ENCODE measurements at places on chromosomes 5 and 9. TPM values are rescaled to one million over a fixed set of nuclear protein-coding genes. Genes with fewer than 3 reads are reported as not detected.

DNA sequence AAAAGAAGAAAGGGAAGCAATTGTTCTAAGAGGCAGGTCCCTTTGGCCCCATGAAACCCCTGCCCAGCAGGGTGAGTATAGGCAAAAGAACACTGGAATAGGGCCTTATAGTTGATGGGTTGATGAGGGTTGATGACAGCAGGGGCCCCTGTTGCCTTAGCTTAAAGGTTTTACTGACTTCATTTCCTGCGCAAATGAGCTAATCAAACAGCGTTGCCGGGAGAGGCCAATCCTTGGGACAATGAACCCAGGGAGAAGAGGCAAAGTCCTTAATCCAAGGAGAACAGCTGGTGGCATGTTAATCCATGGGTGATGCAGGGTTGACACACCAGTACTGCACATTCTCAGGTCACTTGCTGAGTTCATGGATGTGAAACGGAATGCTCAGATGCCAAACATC is 22.0 kb upstream of the EPB41L4B start:
- no peak for DNase-seq

GRCh38 chr5:135439231-135440205 is 7.6 kb downstream of the DCANP1 start:
- DNase-seq = no peak

The NHP2 gene
- 232 TPM for total RNA-seq

DNA sequence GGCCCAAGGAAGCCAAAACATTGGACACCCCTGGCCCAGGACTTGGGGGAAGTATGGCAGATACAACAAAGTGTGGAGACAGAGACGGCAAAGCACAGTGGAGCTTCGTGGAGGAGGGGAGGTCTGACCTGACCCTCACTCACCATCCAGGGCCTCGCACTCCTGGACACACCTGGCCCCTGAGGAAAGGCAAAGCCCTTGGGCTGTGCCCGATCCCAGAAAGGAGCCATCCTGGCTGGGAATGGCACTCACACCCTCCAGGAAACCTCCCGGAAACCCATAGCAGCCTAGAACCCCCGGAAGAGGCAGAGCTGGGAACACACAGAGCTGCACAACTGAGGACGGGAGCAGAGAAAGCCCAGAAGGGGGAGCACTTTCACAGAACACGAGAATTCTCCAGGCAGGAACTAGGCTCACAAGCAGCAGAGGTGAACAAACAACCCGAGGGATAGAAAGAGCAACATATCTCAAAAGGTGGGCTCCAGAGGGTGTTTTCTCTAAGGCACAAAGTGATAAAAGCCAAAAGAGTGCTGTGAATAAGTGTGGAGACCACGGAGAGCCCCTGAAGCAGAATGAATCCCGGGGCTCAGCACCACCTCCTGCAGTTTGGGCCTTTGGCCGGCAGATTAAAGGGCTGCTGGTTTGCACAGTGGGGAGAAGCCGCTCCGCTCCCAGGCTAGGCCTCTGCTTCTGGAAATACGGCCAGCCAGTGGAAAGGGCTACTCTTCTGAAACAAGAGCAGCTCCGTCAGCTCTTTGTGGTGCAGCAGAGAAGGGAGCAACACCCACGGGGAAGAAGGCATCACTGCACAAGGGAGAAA is 108.2 kb downstream of the UBE2R2 start:
- peak; percentile 68 for DNase-seq

DNA sequence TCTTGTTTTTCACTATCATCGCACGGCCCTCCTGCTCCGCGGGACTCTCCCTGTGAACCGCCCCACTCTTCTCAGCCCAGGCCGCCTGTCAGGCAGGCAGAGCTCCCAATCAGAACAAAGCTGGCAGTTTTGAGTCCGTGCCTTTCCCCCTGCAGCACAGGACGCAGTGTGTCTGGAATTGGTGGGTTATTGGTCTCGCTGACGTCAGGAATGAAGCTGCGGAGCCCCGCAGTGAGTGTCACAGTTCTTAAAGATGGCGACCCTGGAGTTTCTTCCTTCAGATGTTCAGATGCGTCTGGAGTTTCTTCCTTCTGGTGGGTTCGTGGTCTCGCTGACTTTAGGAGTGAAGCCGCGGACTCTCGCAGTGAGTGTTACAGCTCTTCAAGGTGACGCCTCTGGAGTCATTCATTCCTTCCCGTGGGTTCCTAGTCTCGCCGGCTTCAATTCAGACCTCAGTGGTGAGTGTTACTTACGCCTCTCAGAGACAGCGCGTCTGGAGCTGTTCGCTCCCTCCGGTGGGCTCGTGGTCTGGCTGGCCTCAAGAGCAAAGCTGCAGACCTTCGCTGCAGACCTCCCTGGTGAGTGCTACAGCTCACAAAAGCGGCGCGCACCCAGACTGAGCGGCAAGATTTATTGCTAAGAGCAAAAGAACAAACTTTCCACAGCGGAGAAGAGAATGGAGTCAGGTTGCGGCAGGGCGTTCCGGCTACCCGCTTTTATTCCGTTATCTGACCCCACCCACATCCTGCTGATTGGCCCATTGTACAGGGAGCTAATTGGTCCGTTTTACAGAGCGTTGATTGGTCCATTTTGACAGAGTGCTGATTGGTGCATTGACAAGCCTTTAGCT is 7.4 kb downstream of the ZDHHC11B start:
- peak; percentile 76 for DNase-seq

GRCh38 chr5:41112486-41113455 is 41.6 kb upstream of the MROH2B start:
- DNase-seq = no peak

DNA sequence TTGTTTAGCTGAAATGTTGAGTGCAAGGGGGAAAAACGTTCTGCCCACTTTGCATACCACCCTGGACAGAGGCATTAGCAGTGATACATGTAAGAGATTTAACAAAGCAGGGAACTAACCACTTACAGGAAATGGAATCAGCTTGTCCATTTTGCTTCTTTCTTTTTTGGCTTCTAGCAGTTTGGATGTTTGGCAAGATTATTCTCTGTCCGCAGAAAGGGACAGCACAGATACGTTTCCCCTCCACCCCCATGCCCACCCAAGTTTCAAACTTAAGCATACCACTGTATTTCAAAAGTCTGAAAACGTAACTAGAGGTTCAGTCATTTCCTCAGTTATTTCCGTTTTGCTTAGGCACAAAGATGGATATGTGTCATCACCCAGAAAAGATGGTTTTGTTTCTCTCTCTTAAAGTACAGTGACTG is 118.4 kb downstream of the GDNF start:
- DNase-seq = peak; percentile 89

GRCh38 chr9:108859459-108860114 is 2.5 kb upstream of the ACTL7A start:
- DNase-seq = no peak

GRCh38 chr9:130265431-130266235 is at the start of gene HMCN2:
Gene HMCN2, plus strand, starts transcription at chr9:130265760. Its CDS starts 119 bp downstream, at chr9:130265879.
- no peak for DNase-seq

DNA sequence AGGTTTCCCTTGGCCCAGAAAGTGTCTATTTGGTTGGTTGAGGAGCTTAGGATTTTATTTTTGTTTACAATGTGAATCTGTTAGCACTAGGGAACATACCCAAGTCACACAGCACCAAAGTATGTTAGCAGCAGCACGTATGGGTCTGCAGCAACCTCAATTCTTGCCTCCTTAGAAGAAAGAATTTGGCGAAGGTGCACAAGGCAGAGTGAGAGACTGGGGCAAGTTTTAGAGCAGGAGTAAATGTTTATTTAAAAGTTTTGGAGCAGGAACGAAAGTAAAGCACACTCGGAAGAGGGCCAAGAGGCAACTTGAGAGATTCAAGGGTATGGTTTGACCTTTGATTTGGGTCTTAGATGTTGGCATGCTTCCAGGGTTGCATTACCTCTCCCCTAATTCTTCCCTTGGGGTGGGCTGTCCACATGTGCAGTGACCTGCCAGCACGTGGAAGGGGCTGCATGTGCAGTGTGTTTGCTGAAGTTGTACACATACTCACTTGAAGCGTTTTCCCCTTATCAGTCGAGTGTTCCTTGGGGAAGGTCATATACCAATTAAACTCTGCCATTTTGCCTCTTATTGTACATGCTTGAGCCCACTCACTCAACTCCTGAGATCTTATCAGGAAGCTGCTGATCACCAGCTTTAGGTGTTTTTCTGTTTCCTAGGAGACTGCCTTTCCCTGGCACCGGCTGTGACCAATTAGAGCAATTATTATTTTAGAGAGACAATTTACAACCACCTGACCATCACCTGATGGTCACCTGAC is 64.9 kb upstream of the SHC3 start:
- DNase-seq = no peak

- no peak for DNase-seq
These were observed 9.0 kb downstream of the MOCS2 start for GRCh38 chr5:53100606-53101005.

DNA sequence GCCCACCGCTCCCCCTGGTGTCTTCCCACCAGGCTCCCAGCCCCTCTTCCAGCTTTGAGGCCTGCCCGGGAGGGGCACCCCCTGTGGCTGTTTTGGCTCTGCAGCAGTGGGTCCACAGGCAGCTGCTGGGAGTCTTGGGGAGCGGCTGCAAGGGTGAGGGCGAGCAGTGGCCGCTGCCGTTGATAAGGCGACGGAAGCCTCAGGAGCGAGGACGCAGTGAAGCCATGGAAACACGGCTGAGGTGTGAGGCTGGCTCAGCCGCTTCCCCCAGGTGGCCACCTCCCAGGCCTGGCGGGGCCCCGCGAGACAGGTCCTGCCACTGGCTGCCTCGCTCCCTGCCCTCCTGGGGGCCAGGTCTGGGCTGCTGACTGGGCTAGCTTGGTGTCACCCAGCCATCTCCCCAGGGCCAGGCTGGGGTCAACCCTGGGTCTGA is 41.5 kb downstream of the CXXC5 start:
- DNase-seq = no peak

DNA sequence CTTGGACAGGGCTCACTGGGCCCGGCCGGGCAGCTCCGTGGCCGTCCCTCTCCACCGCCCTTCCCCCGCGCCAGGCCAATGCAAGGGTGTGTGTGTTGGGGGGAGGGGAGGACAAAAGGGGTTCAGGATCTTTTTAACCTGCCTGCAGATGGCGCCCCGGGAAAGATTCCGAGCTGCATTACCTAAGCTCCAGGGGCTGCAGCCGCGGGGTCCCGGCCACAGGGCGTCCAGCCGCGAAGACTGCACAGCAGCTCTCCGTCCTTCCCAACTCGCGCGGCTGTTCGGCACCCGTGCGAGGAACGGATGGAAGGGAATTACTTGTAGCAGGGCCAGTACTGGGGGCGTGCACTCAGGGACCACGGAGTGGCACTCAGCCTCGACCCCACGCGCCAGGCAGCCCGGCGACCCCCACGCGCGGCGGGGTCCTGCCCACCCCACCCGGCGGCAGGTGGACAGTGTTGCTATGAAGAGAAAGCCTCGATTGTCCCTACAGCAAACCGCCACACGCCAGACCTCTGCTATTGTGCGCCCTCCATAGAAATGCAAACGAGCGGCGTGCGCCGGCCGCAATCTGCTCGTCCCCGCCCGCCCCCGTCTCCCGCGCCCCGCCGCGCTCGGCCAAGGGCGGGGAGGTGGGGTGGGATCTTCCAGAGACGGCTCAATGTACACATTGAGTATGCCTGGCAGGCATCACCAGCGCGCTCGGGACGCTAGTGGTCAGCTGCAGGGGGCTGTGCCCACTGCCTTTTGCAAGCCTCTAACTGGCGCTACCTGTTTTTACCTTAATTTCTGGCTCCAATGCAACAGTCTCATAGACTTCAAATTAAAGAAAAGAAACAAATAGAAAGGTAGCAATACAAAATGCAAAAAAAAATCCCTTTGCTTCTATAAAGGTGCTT is 796 bp upstream of the GADD45G start:
- peak; percentile 57 for DNase-seq

- no peak for DNase-seq
These were observed 4.3 kb upstream of the SLC36A2 start for GRCh38 chr5:151351671-151352070.

Data from A673 (cell line).